Immature natural killer cell (primary cell): ENCODE measurements at places on chromosomes 13 and 19. TPM values are rescaled to one million over a fixed set of nuclear protein-coding genes. Genes with fewer than 3 reads are reported as not detected.

DNA sequence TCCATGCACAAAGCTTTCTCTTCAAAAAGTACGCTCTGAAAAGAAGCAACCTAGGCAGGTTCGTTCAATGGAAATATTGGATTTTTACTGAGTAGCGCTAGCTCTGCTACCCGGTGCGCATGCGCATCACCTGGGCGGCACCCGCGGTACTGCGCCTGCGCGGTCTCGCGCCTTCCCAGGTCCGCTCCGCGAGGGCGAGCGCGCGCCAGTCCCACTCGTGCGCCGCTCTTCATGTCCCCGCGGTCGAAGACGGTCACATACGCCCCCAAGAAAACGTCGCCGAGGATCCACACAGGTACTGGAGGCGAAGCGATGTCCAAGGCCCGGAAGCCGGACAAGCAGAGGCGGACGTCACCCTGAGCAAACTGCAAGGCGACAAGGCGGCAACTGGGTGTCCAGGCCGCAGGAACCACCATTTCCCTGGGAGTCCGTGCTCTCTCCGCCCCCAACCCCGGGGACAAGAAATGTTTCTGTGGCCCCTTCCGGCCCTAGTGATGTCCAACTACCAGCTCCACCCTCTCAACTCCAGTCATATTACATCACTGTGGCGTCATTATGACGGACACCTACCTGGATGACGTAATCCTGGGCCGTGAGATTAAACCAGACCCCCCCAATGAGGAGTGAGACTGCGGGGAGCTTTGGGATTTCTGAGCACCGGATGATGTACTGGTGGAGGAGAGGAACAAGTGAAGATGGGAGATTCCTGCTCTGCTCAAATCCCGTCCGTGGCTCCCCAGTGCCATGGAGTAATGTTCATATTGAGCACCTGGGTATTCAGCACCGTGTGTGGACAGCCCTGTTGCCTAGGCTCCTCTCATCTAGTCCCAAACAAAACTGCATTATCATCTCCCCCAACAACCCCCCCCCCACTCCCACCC lies 4.8 kb upstream of the KCNC3 start:
- peak; percentile 89 for DNase-seq

- no peak for DNase-seq
These were observed 204.2 kb downstream of the TSHZ3 start for GRCh38 chr19:31145007-31145406.

DNA sequence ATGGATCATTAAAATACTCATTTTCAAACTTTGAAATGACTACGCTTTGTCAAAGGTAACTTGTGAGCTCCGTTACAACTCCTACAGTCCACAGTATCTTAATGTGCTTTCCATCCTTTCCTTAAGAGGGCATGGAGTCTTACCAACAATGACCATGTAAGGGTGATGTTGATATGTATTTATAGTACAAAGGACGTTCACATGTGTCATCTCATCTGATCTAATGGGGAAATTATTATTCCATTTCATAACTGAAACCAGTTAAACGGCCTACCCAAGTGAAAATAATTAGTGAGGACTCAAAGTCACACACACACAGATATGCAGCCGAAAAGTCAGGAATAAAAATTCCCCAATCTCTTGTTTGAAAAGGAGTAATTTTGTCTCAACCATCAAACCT lies 9.6 kb downstream of the USP12 start:
- no peak for DNase-seq

DNA sequence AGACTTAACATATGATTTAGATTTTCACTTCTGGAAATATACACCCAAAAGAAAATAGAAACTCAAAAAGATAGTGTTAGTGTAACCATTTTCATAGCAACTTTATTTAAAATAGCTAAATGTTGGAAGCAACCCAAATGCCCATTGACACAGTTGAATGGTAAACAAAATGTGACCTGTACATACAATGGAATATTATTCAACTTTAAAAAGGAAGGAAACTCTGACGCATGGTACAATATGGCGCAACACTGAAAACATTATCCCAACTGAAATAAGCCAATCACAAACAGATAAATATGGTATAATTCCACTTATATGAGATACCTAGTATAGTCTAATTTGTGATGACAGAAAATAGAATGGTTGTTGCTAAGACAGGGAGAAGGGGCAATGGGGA lies 1456.1 kb upstream of the MIR17HG start:
- no peak for DNase-seq

GRCh38 chr13:49998714-49999624 lies 2.1 kb downstream of the TRIM13 start:
- no peak for DNase-seq

DNA sequence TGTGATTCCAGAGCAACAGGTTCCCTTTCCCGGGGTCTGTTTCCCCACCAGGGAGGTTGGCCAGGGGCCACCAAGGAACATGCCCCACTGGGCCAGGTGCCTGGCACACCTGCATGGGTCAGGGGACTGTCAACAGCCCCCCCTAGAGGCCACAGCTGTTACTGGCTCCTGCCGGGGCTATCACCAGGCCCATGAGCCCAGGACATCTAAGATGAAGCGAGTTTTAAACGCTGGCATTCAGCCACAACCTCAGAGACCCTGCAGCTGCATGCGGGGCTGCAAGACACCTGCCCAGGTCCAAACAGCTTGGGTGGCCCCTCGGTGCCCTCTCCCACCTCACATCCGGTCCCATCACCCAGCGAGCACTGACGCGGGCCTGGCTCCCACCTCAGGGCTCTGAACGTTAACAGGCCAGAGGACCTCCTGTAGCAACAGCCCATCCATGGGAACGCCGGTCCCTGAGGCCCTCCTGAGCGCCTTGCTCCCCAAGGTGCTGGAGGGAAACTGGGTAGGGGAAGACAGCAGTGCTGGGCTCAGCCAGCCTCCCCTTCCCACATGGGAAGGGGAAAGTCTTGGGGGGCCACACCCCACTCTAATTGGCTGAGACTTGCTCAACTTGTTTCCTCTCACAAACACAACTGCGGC lies 12.0 kb downstream of the KHSRP start:
- no peak for DNase-seq

DNA sequence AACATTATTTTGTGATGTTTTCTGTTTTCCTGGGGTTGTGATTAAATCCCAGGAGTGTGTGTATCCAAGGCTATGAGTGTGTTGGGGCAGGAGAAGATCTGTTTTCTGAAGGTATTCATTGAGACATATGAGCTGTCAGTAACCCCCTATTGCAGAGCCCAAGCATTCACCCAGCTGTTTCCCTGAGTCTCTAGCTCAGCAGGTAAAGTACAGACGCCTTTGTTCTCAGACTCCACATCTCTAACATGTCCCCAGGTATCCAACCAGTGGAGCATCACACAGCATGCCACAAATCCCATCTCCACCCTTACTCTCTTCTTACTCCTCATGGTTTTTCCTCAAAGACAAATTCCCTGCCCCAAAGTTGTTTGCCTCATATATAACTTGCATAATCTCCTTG lies 213.6 kb downstream of the PCDH20 start:
- DNase-seq, result no peak

The CGB2 gene
- polyA plus RNA-seq, result not detected

The MEF2B gene
- polyA plus RNA-seq, result 0.35 TPM

The TBC1D4 gene
- polyA plus RNA-seq, result 1.2 TPM

The KLF16 gene
- 0.12 TPM for polyA plus RNA-seq

The NLRP4 gene
- polyA plus RNA-seq, result not detected

The FBXO17 gene
- not detected for polyA plus RNA-seq
